GM12864 (cell line): ENCODE measurements at places on chromosomes 16 and 17.
A peak's percentile ranks its signal among the peaks of the same experiment; 100 is the strongest.

GRCh38 chr16:28950648-28951409, at the start of gene NFATC2IP:
TSS of gene NFATC2IP (plus strand) at chr16:28950937. CDS start at chr16:28951012, 75 bp downstream.
- peak; percentile 100 for DNase-seq

- no peak for DNase-seq
These were observed 10.2 kb upstream of the HOXB9 start for GRCh38 chr17:48636177-48637018.

- no peak for DNase-seq
These were observed 4.5 kb upstream of the RMI2 start for GRCh38 chr16:11340710-11341109.

DNA sequence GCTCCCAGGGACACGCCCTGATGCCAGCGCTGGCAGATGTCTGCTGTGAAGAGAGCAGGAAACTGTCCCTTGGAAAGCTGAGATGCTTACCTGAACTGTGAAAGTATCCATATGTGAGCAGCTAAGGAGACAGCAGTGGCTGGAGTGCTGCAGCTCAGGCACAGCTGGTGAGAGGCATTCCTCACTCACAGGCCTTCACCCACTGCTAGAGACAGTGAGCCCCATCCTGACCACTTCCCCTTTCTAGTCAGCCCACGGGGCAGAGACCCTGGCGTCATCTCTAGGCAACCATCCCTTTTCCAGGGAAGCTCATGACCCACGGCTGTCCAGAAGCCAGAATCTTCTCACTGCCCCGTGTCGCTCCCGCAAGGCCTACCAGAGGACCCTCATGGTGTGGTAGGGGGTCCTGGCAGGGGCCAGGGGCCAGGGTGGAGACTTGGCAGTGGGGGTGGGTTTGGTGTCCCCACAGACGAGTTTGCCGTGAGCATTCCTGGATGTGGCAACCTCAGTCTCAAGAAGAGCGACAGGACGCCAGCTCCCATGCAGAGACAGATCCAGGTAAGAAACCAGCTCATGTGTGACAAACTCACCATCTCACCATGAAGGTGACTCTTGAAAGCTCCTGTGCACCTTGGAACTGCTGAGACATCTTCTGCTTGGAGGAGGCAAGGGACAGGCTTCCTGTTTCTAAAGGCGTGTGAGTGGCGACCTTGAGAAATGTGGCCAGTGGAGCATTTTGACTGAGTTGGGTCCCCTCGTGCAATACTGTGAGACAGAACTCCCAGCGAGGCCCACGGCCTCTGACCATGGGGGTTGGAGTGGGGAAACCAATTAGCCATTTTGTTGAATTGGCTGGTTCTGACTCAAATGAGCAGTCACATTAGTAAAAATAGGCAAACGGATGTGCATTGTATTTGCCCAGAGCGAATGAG, at the start of gene SCIMP:
SCIMP (minus strand) TSS at position 216 of the 932 bp plus-strand sequence; CDS start at position 111, 105 bp downstream.
- DNase-seq: no peak

DNA sequence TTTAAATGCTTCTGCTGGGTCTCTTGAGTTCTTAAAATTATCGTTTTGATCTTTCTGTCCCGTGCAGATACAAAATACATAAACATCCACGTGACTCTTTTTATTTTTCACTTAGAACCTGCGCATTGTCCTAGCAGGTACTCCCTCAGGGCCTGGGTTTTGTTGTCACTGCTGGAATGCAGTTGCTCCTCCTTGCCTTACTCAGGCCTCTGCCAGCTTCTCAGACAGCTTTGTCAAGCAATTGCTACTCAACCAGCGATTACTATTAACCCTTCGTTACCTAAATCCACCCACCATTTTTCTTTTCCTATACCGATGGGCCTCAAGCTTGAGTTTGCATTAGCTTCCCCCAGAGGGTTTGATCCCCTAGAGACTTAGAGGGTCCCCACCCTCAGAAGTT, 405.9 kb upstream of the RBFOX1 start:
- DNase-seq: no peak

DNA sequence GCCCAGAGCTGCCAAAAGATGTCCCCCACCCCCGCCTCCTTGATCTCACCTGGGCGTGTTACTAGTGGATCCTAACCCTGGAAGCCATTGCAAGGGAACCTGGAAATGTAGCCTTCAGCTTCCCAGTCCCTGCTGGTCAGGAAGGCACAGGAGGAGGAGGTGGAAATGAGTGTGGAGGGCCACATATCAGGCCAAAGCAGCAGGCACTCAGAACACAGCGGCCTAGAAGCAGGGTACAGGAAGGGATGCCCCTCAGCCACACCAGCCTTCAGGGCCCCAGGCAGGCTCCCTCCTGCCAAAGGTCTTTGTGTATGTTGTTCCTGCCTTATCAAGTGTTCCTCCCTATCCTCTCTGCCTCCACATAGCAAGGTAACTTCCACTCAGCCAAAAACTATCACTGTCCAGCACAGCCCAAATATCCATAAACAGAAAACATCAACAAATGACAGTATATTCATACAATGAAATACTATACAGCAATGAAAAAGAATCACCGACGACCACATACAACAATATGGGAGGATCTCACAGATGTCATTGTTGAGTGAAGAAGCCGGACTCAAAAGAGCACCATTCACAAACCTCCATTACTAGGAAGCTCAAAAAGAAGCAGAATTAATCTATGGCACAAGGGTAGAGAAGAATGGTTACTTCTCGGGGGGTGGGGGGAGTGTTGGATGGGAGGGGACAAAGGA, 28.2 kb upstream of the TNFRSF13B start:
- no peak for DNase-seq

DNA sequence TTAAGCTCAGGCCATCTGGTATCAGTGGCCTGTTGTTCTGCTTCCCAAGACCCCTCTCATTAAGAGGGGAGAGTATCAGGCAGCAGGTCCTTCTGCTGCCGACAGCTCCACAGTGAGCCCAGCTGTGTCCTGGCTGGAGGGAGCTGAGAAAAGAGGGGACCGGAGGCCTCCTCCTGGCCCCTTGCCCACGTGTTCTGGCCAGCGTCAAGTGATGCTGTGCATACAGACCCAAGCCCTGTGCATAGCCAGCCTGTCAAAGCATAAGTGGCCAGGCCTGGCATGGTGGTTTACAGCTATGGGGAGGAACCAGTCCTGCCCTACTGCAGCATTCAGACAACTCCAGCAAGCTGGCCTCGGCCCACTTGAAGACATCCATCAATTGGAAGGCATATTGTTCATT, 48.0 kb downstream of the ABCC6 start:
- DNase-seq: no peak

- peak; percentile 57 for DNase-seq
These were observed at the start of gene CIAO2B for GRCh38 chr16:66934138-66934838. TSS of gene CIAO2B (minus strand) at chr16:66934402. CDS start at chr16:66934364, 38 bp downstream.

- no peak for DNase-seq
These were observed 66.1 kb downstream of the SREBF1 start for GRCh38 chr17:17770632-17771044.

GRCh38 chr16:50297301-50298074, 31.1 kb downstream of the ADCY7 start:
- DNase-seq: no peak

- DNase-seq: no peak
These were observed 1.2 kb downstream of the TBX2 start for GRCh38 chr17:61400717-61401388.

- no peak for DNase-seq
These were observed 1.2 kb downstream of the RPH3AL start for GRCh38 chr17:351449-351738.

DNA sequence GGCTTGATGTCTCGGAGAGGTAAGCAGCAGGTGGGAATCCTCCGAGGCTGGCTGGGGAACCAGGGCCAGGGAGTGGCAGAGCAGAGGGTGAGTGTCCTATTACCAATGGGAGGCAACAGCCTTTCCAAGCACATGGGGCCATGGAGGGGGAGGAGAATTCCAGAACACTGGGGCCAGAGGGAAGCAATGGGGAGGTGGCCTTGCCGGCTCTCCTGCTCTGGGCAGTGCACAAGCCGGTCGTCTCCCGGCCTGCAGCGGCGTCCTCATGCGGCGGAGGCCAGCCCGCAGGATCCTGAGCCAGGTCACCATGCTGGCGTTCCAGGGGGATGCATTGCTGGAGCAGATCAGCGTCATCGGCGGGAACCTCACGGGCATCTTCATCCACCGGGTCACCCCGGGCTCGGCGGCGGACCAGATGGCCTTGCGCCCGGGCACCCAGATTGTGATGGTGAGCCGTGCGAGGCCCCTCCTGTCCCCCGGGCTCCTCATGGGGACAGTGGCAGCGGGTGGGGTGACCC, 21.9 kb downstream of the SGSH start:
- DNase-seq: no peak

- DNase-seq: peak; percentile 3
These were observed 25.9 kb downstream of the AP2B1 start for GRCh38 chr17:35612924-35613521.
